Neuronal stem cell (in vitro differentiated cells): ENCODE measurements at places on chromosomes 1 and 21.

GRCh38 chr1:198604975-198605374, 33.9 kb upstream of the PTPRC start:
- DNase-seq: no peak

DNA sequence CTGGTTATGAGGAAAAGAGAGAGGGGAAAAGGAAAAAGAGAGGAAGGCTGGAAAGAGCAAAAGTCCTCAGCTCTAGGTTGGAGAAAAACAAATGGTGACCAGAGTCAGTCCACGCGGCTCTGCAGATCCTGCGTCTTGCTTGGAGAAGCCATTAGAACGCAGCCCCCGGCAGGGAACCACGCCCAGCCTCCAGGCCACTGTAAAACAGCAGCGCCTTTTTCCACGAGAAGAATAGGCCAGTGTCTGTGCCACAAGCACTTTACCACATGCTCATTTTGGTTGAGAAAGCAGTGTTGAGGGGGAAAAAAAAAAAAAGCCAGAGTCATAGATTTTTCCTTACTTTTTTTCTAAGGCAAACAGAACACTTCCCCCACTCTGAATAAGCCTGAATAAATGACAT, 846.9 kb upstream of the ADAMTS5 start:
- no peak for DNase-seq

- DNase-seq: no peak
Measured at GRCh38 chr1:52348704-52349300, 17.2 kb downstream of the CC2D1B start.

GRCh38 chr1:230385158-230385450, 41.0 kb downstream of the PGBD5 start:
- no peak for DNase-seq

GRCh38 chr1:17301767-17302166, 6.2 kb upstream of the PADI4 start:
- no peak for DNase-seq

DNA sequence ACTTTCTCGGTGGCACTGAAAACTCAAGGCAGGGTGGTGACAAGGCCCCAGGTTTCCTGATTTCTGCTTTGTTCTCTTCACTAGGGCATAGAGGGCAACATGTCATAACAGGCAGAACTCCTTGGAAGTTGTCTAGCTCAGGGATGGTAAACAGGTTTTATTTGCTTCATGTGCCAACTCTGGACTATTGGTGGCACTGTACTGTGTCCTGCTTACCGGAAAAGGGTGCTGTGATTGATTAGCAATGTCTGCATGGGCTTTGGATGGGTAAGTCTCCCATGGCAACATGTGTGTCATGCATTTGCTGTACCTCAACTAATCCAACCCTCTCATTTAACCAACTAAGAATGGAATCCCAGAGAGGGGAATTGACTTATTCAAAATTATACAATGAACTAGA, 70.7 kb upstream of the USP24 start:
- DNase-seq: no peak

DNA sequence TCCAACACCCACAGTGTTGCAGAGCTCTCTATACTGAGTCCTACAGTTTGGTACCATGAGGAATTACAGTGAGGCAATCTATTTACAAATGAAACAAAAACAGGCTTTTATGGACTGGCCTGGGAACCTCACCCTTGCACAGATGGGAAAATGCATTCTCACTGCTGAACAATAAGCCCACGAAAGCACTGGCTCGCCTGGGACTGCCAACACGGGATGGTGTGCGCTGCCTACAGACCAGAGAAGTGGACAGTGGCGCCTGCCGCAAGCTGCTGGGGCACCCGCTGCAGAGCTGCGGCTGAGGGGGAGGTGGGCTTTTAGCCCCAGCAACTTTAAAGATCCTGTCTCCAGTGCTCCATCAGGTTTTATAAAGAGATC, 28.5 kb upstream of the ABCG1 start:
- no peak for DNase-seq

DNA sequence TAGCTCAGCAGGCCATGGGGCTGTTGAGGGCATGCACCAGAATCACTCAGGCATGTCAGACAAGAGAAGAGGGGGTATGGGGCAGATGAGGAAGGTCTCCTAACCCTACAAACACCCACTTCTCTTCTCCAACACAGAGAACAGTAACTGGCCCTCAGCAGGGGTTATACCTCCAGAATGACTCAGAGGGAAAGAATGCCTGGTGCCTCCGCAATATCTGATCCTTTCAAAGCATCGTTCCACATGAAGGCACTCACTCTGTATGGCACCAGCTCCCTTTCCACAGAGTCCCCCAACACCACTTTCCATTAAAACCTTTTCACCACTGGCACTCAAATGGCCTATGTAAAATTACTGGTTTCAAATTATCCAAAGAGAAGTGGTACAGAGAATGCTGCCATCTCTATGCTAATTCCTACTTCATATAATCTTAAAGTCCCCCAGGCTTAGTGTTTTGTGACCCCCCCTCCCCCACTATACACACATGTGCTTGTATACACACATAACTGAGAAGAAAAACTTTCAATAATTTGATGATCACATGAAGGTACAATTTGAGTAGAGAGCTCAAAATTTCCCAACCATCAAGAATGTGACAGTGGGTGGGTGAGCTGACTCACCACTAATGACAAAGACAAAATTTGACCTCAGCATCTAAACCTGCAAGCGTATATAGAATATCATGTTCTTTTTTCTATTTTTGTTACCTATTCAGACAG, 91.5 kb downstream of the SIPA1L2 start:
- peak; percentile 29 for DNase-seq

- DNase-seq: no peak
Measured at GRCh38 chr1:11795238-11795890, 10.4 kb downstream of the MTHFR start.

DNA sequence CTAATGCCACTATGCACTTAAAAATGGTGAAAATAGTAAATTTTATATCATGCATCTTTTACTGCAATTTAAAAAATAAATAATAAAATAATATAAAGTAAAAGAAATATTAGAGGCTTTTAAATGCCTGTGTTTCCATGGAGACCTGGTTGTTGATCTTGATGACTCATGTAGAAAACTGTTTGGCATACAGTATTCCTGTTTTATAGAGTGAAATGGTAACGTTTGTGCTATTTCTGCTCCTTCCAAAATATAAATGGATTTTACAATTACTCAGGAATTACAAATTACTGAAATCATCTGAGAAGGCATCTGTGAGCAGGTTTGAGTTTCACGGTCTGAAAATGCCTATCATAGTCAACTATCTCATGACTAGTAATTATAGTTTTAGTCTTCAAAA, 98.4 kb upstream of the USP25 start:
- DNase-seq: no peak

GRCh38 chr21:38780879-38781278, 24.9 kb upstream of the ETS2 start:
- no peak for DNase-seq

DNA sequence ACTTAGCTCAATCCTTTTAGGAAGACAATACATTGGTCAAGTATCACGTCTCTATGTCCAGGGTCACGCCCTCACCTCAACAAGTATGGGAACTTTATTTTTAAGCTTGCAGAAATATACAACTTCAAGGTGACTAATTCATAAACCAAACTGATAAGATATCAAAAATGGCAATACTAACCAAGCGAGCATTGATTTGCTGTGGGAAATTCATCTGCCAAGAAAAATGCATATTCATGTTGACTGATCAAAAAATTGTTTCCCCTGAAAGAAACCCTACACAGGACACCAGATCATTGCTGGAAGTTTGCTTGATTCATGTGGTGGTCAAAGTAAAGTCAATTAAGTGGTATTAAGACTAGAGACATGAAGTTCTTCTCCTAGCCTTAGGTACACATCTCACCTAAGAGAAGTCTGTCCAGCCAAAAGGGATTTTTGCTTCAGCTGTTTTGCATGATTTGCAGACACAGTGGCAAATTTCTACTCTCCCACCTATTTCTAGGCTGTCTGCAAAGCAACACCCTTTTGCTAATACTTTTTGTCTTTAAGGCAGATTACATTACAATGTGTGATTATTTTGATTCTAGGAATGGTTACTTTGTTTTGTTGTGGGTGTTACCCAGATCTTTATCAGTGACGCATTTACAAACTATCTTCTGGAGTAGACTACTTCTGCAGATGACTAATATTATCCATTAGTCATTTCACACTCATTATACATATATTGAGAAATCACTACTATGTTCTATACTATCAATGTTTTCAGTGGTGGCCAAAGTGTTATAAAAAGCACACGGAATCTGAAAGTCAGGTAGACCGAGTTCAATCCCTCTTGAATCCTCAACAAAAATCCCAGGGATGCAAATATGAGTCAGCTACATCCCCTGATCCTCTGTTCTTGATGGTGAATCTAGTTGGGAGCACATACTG, 12.4 kb downstream of the SAMSN1 start:
- no peak for DNase-seq

DNA sequence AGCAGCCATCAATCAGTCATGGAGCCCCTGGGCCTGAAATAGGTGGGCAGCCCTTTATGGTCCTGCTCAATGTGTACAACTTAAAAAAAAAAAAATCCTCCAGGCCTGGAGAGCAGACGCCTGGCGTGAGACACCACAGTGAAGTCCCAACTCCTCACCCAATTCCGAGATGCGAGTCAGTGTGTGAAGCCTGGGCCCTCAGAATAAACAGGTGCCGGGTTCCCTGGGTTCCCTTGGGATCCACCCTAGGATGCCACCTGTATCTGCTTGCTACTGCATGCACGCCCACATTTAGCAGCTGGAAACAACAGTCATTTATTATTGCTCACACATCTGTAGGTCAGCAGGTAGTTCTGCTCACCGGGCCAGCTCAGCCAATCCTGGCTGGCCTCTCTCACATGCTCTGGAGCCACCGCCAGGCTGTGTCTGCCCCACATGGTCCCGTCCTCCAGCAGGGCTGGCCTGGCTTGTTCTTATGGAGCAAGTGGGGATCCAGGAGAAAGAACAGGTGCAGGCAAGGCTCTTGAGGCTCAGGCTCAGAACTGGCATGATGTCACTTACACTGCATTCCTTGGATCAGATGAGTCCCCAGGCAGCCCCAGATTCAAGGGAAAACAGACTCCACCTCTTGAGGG, 172.7 kb downstream of the NPHP4 start:
- no peak for DNase-seq

DNA sequence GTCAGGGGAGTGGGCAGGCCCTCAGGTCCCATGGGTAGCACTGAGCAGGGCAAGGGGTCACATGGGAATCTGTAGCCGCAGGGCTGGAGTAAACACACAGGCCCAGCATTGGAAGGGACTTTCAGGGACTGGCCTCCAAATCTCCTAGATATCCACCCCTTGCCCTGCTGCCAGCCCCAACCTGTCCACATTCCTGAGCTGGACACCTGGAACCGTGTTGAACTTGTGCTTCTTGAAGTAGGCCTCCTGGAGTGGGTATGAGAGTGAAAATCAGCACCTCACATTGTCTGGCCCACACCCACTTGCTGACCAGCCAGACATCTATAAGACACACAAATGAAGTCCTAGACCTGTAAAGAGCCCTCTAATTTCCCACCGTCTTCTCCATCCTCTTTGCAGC, 7.7 kb downstream of the POMGNT1 start:
- DNase-seq: no peak

GRCh38 chr1:226602186-226603021, 53.8 kb downstream of the STUM start:
- no peak for DNase-seq

- no peak for DNase-seq
Measured at GRCh38 chr1:90721210-90722194, 4.4 kb upstream of the BARHL2 start.

GRCh38 chr1:22024485-22025367, 23.3 kb downstream of the CELA3A start:
- DNase-seq: no peak

DNA sequence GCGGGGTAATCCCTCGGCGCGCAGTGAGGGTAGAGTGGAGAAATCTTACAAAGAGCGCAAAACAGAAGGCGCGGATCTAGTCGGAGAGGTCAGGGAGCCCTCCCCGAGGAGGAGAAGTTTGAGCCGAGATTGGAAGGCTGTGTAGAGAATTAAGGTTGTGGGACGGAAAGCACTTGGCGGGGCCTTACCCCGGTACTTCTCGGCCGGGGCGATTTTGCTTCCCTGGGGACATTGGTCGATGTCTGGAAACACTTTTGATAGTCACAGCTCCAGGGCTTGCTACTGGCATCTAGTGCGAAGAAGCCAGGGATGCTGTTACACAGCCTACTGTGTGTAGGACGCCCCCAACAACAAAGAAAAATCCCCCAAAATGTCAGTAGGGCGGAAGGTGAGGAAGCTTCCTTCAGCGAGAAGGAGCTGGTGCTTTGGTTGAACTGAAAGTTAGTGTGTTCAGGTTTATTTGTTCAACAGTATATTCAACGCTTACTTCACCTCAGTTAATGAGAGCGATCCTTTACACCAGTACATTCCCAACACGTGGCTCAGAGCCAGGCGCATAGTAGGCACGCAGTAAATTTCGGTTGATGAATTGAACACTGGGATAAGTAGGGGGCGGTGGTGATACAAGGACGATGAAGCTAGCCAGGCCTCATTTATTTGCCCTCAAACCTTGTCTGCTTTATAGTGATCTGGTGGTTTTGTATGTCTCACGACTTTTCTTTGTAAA, 807 bp downstream of the CEP85 start:
- no peak for DNase-seq

DNA sequence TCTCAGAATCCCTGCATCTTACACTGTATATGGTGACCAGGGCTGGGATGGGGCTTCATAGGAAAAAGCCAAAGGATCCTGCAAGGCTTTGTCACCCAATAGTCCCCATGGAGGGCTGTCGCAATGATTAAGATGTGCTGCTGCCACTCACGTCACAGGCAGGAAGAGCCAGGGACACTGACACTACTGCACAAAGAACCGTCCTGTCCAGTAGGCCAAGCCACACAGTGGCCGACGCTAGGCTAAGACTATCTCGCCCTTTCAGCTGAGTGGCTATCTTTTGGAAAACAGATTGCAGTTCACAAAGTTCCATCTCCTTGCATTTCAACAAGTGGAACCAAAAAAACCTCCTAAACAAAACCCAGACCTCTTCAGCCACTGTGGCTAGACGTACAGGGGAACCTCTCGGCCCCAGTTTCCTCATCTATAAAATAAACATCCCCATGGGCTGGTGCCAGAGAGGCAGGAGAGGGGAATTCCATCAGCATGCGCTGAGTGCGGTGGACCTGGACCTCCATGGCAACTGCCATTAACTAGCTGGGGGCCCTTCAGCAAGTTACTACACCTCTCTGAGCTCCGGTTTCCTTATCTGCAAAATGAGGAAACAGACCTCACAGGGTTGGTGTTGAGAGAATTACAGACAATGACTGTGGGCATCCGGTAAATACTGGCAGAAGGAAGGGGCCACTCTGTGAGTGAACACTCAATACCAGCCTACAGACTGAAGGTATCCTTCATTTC, 8.7 kb downstream of the CAPZB start:
- DNase-seq: no peak

DNA sequence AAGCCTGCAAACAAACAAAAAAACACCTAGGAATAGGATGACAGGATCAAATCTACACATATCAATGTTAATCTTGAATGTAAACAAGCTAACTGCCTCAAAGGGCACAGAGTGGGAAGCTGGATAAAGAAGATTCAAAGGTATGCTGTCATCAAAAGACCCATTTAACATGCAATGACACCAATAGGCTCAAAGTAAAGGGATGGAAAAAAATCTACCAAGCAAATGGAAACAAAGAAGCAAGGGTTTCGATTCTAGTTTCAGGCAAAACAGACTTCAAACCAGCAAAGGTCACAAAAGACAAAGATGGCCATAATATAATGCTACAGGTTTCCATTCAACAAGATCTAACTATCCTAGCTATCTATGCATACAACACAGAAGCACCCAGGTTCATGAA, 16.2 kb upstream of the OR2T10 start:
- DNase-seq: no peak
